ENCODE measurements at places on chromosomes 2 and 18.

DNA sequence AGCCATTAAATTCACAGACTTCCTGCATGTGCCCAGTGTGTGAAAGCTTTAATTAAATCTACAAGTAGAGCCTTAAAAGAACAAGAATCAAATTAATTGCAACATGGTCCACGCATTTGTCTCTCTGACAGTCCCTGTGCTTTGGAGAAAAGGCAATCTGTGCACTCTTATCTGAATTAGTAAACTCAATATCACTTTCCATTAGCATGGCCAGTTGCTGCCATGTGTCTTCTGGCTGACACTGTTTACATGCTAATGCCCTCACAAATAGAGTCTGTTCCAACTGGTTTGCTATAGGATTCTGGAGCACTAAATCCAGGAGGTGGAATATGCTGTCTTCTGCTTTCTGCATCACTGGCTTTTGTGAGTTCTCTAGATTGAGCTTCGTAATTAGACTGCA lies 434.5 kb upstream of the RAB12 start:
- H3K36me3 ChIP-seq: no peaks in the 10 kb centered on the region
- no peak overlapping the region for H3K27ac ChIP-seq
- H3K4me1 ChIP-seq: no peaks in the 10 kb centered on the region
- no peak overlapping the region for H3K4me3 ChIP-seq

DNA sequence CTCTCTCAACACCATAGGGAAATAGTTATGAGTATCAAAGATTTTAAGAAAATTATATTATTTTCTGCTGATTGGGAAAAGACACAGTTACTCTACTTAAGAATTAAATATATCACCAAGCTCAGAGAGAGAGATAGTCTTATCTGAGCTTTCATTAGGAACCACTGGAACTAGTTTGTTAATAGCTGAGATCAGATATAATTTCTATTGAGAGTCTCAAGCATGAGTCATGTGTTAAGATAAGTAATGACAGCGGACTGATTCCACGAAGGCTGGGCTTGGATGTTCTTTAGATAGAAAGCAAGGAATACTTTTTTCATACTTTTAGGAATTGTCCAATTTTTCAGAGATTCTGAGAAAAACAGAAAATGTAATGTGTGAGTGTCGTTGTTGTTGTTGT lies 44.4 kb upstream of the RBM44 start:
- H3K4me1 ChIP-seq: peaks cover 2% of the 10 kb centered on the region
- no peaks in the 10 kb centered on the region for H3K27me3 ChIP-seq
- H3K4me3 ChIP-seq: no peak overlapping the region
- no peak overlapping the region for H3K27ac ChIP-seq
- DNase-seq: no peak

GRCh38 chr2:105070010-105070865 lies 32.4 kb downstream of the MRPS9 start:
- H3K4me1 ChIP-seq: peaks cover 13% of the 10 kb centered on the region
- H3K36me3 ChIP-seq: no peaks in the 10 kb centered on the region
- no peak overlapping the region for H3K27ac ChIP-seq
- DNase-seq: no peak

DNA sequence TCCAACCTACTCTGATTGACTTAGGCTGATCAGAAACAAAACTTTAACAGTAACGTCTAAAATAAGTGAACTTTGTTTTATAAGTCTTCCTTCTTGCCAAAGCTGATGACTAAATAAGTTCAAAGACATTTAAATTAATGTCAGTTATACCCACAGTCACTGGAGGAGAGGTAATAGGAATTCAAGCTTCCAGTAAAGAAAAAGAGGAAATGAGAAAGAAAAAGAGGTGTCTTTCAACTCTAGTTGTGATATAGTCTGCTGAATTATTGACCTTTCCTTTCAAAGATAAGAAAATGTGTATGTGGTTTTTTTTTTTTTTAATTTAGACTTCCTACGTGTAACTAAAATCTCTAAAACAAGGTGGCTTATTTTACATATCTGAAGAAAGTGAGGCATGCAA lies 191.5 kb downstream of the SLC8A1 start:
- H3K36me3 ChIP-seq: no peaks in the 10 kb centered on the region
- no peak for DNase-seq
- H3K27ac ChIP-seq: no peak overlapping the region
- H3K4me3 ChIP-seq: no peak overlapping the region

GRCh38 chr18:24976502-24976901 lies 375.5 kb downstream of the ZNF521 start:
- H3K4me1 ChIP-seq: no peaks in the 10 kb centered on the region
- H3K27me3 ChIP-seq: no peaks in the 10 kb centered on the region
- no peaks in the 10 kb centered on the region for H3K36me3 ChIP-seq
- H3K4me3 ChIP-seq: no peak overlapping the region
- no peak overlapping the region for H3K27ac ChIP-seq

DNA sequence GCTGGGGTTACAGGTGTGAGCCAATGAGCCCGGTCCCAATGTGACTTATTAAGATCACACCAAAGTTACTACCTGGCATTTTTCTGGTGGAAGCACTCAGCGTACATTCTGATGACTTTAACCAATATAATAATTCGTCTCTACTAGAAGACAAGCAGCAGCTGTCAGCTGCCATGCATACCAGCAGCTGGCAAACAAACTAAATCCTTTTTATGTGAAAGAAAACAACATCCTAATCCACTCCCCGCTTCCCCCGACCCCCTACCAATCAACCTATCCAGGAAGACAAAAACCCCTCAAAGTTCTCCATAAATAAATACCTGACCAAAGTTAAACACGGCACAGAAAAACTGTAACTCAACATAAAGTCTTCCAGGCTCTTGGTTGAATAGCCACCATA lies 42.1 kb downstream of the GPR155 start:
- H3K27me3 ChIP-seq: no peaks in the 10 kb centered on the region
- no peak overlapping the region for H3K27ac ChIP-seq
- H3K4me1 ChIP-seq: no peaks in the 10 kb centered on the region
- DNase-seq: no peak

- no peaks in the 10 kb centered on the region for H3K4me1 ChIP-seq
- no peak overlapping the region for H3K27ac ChIP-seq
- no peaks in the 10 kb centered on the region for H3K36me3 ChIP-seq
- H3K4me3 ChIP-seq: no peak overlapping the region
Measured at GRCh38 chr2:235675678-235676535, 182.1 kb downstream of the AGAP1 start.

DNA sequence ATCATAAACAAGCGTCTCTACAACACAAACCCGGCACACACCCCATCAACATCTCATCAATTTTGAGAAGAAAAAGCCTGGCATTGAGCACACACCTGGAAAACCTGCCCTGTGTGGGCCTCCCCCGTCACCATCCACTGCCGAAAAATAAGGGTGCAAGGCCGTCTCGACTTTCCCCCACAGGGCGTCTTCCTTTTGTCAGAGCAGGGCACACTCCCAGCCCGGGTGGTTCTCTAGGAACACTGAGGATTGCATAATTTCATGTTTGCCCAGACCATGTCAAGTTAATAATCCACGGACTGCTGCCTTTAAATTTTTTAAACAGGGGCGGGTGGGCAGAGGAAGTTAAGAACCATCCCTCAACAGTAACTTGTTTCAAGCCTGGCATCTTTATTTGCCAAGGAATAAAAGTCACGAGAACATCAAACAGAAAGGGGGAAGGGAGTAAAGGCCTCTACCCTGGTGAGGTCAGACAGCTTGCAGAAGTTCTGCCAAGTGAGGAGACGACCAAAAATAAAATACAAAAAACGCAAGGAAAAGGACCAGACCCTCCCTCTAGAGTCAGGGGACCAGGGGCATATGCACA lies 2.1 kb downstream of the TFCP2L1 start:
- H3K4me1 ChIP-seq: peaks cover 4% of the 10 kb centered on the region
- no peak overlapping the region for H3K27ac ChIP-seq
- peaks cover 78% of the 10 kb centered on the region for H3K27me3 ChIP-seq
- no peak for DNase-seq
- H3K36me3 ChIP-seq: no peaks in the 10 kb centered on the region
- no peak overlapping the region for H3K4me3 ChIP-seq

GRCh38 chr2:239716536-239717318 lies 308.4 kb downstream of the NDUFA10 start:
- no peaks in the 10 kb centered on the region for H3K4me1 ChIP-seq
- peaks cover 3% of the 10 kb centered on the region for H3K27me3 ChIP-seq
- no peak overlapping the region for H3K27ac ChIP-seq
- DNase-seq: no peak

- DNase-seq: no peak
- H3K36me3 ChIP-seq: no peaks in the 10 kb centered on the region
- H3K4me3 ChIP-seq: no peak overlapping the region
- H3K27ac ChIP-seq: no peak overlapping the region
Measured at GRCh38 chr2:107627164-107627563, 199.5 kb upstream of the RGPD4 start.

DNA sequence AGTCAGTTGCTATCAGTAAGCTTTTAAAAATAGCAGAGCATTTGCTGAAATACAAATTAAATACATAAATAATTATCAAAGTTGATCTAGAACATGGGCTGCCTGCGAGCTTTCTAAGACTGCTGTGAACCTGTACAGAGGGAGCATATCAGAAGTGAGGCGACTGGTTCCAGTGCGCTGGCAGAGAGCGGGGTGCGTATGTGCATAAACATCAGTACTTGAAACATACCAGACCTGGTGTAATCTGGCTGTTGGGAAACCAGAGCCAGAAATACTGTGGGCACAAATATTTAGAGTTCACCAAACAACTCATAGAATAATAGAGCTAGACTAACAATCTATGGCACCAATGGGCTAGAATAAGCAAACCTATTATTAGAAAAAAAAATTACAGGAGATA lies 27.3 kb downstream of the PDIA6 start:
- H3K36me3 ChIP-seq: peaks cover 60% of the 10 kb centered on the region
- DNase-seq: no peak
- no peak overlapping the region for H3K4me3 ChIP-seq
- H3K4me1 ChIP-seq: peaks cover under 1% of the 10 kb centered on the region

DNA sequence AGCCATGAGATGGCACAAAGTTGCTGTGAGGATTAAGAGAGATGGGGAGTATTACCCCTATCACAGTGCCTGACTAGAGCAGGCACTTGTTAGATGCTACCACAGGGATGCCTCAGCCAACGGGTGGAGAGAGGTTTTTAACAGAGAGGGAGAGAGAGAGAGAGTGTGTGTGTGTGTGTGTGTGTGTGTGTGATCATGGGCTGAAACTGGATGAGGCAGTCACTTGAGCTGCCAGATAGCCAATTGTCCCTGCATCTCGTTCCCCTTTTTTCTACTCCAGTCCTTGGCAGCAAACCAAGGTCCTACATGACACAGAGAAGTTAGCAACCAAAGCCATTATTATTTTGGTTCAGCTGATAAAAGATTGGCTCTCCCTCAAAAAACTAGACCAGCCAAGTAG lies 3.0 kb downstream of the CD8A start:
- H3K4me3 ChIP-seq: no peak overlapping the region
- peaks cover 1% of the 10 kb centered on the region for H3K36me3 ChIP-seq
- H3K27ac ChIP-seq: no peak overlapping the region
- DNase-seq: no peak
- H3K27me3 ChIP-seq: peaks cover 69% of the 10 kb centered on the region

- H3K4me1 ChIP-seq: no peaks in the 10 kb centered on the region
- H3K36me3 ChIP-seq: peaks cover 5% of the 10 kb centered on the region
- peaks cover 14% of the 10 kb centered on the region for H3K27me3 ChIP-seq
- no peak overlapping the region for H3K4me3 ChIP-seq
Measured at GRCh38 chr2:10514743-10515142, 66.6 kb upstream of the ODC1 start.

DNA sequence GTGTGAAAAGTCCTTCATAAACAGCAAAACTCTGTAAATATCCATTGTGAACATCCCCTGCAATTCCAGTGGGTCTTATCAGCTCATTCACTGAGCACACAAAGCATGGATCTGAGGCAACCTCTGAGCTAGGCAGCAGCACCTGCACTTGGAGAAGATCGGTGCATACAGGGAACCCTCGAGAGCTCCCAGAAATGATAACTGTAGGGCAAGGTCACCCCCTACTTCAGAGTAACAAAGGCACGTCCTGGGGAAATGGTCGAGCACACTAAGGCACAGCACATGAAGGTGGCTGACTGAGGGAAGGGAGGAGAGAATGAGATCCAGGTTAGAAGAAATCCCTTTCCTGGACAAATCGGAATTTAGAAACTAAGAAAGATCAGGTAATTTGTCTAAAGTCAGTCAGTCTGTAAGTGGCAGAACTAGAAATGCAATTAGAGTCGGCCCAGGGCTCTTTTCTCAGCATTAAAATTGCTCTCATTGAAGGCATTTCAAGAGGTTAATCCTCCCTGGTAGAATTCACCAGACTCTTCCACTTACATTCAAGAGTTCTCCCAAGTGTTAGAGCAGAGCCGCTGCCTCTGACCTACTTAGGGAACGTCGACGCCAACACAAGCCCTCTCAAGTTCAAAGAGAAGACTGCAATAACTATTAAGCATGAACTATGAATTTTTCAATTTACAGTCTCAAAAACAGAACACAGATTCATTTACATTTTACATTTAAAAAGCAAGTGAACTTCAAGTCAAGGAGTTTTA lies 45.9 kb downstream of the PXDN start:
- no peaks in the 10 kb centered on the region for H3K36me3 ChIP-seq
- no peak for DNase-seq
- H3K27ac ChIP-seq: no peak overlapping the region

- DNase-seq: no peak
Measured at GRCh38 chr18:53795610-53796009, 428.9 kb downstream of the MBD2 start.

GRCh38 chr2:157444641-157445040 lies 752 bp upstream of the CYTIP start:
- peak; percentile 52 for DNase-seq
- H3K36me3 ChIP-seq: peaks cover 40% of the 10 kb centered on the region
- peaks cover 48% of the 10 kb centered on the region for H3K4me1 ChIP-seq

- peak overlapping the region; percentile 17 for H3K4me3 ChIP-seq
- peak overlapping the region; percentile 91 for H3K27ac ChIP-seq
- H3K4me1 ChIP-seq: peaks cover 73% of the 10 kb centered on the region
Measured at GRCh38 chr2:108612514-108613183, 78.4 kb downstream of the LIMS1 start.

GRCh38 chr18:8207996-8208395 lies 401.2 kb upstream of the RAB12 start:
- H3K4me1 ChIP-seq: no peaks in the 10 kb centered on the region
- H3K36me3 ChIP-seq: no peaks in the 10 kb centered on the region
- H3K4me3 ChIP-seq: no peak overlapping the region
- no peak for DNase-seq
- H3K27ac ChIP-seq: no peak overlapping the region
- no peaks in the 10 kb centered on the region for H3K27me3 ChIP-seq

DNA sequence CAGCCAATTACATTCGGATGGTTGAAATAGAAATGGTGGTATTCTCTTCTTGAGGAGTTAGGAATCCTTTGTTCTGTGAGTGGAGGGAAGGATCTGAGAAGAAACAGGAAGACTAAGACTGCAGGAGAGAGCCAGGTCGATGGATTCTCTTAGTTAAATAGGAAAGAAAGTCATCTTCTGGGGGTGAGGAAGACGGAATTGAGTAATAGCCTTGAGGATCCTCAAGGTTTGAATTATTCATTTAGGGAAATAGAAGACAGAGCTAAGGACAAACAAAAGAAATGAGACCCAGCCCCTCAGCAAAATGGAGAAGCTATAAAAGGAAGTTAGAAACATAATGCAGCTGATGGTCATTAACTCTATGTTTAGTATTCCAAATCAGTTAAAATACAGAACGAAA lies 1.8 kb downstream of the LAPTM4A start:
- no peaks in the 10 kb centered on the region for H3K36me3 ChIP-seq
- no peak overlapping the region for H3K4me3 ChIP-seq
- peaks cover 7% of the 10 kb centered on the region for H3K27me3 ChIP-seq
- DNase-seq: no peak

- DNase-seq: peak; percentile 61
- H3K4me1 ChIP-seq: peaks cover 51% of the 10 kb centered on the region
- H3K4me3 ChIP-seq: no peak overlapping the region
- H3K27ac ChIP-seq: peak overlapping the region; percentile 74
- no peaks in the 10 kb centered on the region for H3K27me3 ChIP-seq
- peaks cover 47% of the 10 kb centered on the region for H3K36me3 ChIP-seq
Measured at GRCh38 chr2:229852565-229852964, 69.2 kb downstream of the TRIP12 start.

Measured in activated naive CD4-positive, alpha-beta T cell treated with anti-CD3 and anti-CD28 coated beads, Interleukin-2, amount 10 ng/mL, durations not matched to agents 7 days and 5 days (primary cell).